ENCODE measurements at places on chromosomes 13 and 19.

DNA sequence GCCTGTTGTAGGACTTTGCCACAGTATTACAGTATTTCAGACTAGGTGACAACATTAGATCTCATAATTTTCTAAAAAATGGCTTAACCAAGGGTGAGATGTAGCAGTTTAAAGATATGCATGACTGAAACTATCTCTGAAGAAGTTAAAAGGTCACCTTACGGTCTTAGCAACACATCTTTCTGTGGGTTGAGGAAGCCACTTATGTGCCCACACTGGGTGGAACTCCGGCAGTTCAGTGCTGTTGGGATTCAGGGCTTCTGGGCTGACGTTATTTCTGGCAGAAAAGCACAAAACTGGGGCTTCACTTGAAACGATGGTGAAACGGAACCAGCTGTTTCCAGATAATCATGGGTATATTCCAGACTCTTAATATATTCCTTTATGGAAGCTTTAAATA is 697.3 kb downstream of the PCDH9 start:
- no peak for DNase-seq

DNA sequence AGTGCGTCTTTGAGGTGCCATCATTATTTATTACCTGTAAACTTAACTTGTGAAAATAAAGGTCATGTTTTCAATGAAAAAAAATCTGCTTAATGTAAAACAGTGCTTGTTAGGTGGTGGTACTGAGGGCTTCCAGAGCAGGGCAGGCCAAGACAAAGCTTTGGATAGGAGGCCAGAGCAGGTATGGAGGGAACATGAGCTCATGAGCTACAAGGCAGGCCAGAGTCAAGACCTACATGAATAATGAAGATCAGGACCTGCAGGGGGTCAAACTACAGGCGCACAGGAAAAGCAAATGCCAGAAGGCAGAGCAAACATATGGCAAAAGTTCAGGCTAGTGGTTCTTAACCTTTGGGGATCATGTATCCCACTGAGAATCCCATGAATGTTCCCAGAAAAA is 343.5 kb downstream of the GPC5 start:
- DNase-seq: no peak

GRCh38 chr13:80988391-80989151 is 647.6 kb upstream of the SPRY2 start:
- DNase-seq: no peak

DNA sequence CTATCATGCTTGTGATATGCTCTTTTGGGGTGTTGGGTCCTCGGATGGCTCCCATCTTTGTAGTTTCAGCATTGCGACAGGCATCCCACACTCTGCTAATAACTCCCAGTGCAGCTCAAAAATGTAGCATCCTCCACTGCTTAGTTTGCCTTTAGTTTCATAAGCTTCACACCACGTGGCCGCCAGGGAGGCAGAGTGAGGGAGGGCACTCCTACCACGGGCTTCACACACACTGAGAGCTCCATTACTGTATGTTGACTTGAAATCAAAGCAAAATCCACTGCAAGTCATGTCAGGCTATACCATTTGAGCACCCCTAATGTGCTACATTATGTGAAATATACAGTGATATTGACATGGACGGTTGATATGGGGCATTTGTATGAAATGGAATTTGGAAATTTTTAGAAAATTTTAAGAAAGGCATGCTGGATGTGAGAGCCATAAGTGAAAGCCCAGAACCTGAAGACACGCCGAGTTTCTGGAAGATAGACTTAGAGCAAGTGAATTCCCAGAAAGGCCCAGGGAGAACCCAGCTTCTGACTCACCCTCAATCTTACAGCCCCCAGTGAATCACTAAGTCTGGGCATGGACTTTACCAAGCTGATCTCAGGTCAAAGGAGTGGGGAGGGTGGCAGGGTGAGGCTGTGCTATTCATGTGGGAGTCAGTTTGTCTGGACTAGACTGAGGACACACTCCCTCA is 94.1 kb downstream of the HSPH1 start:
- no peak for DNase-seq

DNA sequence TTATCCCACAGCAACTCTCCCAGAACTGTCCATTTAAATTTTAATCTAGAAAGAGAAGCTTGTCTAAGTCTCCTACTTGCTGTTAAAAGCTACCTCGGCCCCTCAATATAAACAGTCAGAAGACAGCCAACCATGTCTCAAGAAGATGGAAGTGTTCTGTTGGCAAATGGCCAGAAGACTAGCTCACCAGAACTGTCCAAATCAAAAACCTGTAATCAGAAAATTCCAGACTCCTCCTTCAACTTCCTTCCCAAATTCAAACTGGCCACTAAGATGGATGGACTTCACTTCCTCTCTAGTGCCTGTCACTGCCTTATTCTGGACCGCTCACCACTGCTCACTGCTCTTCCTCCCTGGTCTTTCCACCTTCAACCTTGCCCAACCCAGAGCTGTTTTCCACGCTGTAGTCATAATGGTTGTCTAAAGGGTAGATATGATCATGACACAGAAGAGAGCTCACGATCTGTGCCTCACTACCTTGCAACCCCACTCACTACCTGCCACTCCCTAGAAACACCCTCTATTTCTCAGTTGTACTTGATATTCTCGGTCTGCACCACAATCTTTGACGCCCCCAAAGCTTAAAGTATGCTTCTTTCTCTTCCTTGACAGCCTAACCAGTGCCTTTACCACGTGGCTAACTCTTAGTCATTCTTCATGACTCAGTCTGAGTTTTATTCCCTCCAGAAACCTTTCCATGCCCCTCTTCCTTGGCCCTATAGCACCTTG is 9.2 kb downstream of the FGF14 start:
- DNase-seq: no peak

- DNase-seq: peak; percentile 6
Observed at GRCh38 chr19:38944981-38945506, 14.3 kb downstream of the MRPS12 start.

DNA sequence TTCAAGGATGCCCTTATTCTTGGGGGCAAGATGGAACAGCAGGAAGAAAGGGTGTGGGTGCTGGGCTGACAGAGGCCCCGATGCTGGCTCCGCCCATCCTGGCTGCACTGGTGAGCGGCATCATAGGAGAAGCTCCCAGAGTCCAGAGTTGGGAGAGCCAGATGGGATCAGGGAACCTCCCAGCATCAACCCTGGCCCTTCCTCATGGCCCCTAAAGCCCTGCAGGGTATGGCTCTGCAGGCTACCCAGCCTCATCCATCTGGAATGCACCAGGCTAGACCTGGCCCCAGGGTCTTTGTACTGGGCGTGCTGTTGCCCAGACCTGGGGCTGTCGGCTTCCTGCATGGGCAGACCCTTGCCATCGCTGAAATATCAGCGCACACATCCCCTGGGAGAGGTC is 7.9 kb upstream of the ELL start:
- no peak for DNase-seq

- DNase-seq: peak; percentile 53
Observed at GRCh38 chr19:30228113-30228834, 143.9 kb upstream of the ZNF536 start.

DNA sequence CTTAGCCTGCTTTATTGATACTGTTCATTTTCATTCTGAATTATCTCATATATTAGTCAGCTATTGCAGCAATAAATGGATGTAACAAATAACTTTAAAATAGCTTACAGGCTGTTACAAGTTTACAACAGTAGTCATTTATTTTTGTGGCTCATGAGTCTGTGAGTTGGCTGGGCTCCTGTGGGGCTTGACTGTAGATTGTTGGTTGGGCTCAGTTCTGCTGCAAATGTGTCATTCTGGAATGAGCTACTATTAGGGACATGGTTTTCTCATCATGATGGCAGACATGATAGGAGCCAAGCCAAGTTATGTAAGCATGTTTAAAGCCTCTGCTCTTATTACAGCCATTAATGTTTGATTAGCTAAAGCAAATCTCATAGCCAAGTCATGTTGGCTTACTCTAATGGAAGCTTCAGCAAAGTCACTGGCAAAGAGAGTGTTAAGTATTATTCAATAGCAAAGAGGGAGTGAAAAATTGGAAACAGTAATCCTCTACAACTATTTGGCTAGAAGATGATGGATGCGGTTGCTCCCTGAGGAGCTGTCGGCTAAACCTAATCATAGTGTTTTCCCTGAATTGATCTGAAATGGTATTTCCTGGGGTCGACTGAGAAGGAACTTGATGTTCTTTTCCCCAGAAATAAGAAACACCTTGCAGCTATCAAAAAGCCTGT is 391.3 kb downstream of the TDRD3 start:
- DNase-seq: no peak

GRCh38 chr19:47438793-47439220 is 19.5 kb upstream of the MEIS3 start:
- DNase-seq: no peak

GRCh38 chr19:4576016-4576933 is 16.8 kb upstream of the SEMA6B start:
- no peak for DNase-seq

DNA sequence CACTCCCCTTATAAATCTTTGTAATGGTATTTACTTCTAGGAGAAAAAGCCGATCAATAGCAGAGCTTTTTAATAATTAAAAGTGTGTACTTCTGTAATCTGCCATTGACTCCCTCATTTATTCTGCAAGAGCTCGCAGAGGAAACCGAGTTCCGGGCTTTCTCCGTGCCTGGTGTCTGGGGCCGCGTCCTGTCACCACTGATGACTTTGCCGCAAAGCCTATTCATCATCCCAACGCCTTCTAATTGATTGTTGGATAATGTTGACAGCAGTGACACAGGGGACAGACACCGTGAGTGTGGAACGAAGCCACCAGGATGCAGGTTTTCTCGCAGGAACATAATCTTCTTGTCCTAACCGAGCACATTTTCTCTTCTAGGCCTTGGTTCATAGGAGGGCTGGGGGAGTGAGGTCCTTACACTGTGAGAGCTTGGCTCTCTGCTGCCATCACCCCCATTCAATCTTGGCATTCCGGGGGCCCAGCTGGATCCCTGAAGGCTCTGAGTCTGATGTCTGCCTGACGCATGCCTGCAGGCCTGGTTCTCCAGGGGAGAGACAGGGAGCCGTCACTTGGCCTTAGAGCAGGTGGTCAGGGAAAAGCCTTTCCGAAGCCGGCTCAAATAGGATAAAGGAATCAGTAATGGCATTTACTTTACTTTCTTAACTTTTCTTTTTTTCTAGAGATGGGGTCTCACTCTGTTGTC is 110.3 kb downstream of the KDM4B start:
- no peak for DNase-seq

DNA sequence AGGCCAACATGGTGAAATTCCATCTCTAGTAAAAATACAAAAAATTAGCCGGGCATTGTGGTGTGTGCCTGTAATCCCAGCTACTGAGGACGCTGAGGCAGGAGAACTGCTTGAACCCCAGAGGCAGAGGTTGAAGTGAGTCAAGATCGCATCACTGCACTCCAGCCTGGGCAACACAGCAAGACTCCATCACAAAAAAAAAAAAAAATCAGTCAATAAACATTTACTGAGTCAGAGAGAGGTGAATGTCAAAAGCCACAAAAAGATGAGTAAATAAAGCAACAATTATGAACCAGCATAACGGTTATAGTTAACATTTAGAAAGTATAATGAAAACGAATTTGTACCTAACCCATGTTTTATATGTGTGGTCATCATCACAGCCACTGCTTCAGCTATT is 23.1 kb downstream of the PSPC1 start:
- DNase-seq: no peak

DNA sequence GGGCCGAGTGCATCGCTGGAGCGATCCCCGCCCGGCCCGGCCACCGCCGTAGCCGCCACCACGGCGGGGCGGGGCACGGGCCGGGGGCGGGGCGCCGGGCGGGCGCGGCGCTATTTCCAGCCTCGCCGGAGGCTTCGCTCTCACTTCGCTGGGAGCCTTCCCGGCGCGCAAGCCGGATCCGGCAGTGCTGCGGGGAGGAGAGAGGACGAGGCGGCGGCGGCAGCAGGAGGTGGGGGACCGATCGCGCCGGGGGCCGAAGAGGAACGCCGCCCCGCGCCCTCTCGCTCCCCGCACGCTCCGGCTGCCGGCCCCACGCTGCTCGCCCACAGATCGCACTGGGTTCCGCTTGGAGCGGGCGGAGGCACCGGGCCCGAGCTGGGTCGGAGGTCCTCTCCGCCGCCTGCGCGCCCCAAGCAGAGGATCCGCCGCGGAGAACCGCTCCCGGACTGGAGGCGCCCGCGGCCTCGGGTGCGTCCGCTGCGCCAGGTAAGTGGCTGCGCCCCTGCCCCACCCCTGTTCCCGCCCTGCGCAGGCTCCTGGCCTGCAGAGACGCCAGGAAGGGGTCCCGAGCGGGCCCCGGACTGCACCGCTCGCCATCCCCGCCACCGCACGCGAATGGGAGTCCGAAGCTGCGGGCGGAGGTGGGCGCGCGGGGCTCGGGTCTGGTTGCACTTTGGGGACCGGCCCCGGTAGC is at the start of gene CHST8:
TSS of gene CHST8 (plus strand) at position 143 of the 694 bp plus-strand sequence. CDS start 67,309 bp downstream, outside the sequence.
- peak; percentile 47 for DNase-seq

GRCh38 chr19:41882568-41883462 is at the start of gene ARHGEF1:
TSS of gene ARHGEF1 (plus strand) at chr19:41883184. CDS start at chr19:41888083, 4,899 bp downstream.
- no peak for DNase-seq

- DNase-seq: no peak
Observed at GRCh38 chr19:14237014-14237941, 31.3 kb upstream of the ADGRL1 start.

- DNase-seq: no peak
Observed at GRCh38 chr13:35484384-35484783, 7.9 kb upstream of the MAB21L1 start.

- no peak for DNase-seq
Observed at GRCh38 chr13:98521461-98522247, 55.3 kb downstream of the STK24 start.

DNA sequence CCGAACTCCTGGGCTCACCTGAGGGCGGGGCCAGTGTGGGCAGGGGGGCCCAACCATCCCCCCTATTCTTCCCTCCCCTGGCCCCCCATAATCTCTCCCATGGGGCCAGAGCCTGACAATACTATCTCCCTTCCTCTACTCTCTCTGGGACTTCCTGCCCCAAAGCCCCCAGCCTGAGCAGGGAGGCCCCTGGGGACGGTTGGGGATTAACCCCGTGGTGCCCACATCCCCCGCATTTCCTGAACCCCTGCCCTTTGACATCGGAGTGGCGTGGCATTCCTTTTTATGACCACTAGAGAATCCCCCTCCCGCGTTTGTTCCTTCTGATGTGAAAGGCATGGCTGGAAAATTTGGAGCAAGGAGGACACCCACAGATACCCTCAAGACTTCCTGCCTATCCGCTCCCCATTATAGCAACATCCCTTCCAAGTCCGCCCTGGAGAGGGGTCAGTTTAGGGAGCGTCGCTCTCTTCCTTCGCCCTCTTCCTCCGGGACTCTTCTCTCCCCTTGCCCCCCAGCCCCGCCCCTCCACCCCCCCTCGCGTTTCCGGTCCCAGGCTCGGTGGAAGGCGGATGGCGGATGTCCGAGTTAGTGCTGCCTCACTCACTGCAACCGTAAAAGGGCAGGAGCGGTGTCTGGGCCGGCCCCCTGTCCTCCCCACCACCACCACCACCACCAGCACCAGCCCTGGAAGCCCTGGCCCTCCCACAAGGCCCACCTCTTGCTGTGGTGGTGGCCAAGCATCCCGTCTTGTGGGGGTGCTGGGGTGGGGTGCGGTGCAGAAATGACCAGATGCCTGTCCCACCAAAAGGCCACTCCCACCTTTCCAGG is 1.8 kb downstream of the VASP start:
- no peak for DNase-seq

All from NCI-H1105 treated with DMSO at 0.1 percent for 48 hours (cell line).